ENCODE measurements at places on chromosomes 7 and 10.

DNA sequence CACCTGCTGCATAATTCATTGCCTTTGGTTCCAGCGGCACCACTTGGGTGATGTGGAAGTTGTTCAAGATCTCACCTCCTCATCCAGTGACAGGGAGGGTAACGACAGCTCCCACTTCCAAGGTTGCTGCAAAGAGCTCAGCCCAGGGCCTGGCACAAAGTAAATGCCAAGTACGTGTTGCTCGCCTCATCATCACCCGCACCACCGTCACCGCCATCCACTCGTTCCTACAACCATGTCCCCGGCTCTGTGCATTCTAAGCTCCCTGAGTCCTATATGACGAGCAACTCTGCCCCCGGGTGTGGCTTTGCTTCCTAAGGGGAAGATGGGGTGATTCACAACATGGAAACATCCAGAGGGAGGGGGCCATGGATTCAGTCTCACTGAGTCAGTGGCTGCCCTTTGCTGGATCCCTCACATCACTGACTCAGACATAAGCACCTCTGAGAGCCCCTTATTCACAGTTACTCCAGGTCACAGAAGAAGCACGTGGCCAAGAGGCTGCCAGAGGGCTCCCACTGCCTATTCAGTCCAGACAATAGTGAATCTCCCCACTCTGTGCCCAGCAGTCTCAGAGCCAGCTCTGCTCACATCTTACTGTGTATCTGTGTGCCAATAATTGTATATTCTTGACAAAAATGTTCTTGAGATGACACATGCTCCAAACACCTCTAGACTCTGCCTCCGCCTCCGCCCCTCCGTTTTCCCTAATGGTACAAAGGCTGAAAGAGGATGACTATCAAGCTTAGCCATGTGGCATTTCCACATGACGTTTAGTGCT, 159.1 kb downstream of the GFRA1 start:
- DNase-seq: no peak

DNA sequence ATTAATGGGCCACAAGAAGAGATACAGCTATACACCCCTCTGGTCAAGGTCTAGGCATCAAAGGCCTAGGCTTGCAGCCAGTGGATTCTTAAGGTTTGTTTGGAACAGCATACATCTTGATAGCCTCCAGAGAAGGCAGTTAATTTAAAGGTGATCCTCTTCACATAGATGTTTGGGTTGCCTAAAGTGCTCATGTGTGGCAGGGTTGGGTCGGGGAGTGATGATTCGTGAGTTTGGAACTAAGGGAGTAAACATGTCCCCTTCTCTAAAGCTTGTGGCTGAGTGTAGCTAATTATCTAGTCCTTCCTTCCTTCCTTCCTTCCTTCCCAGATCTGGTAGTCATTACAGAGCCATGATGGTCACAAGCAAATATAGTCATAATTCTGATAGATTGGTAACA, 12.4 kb downstream of the PCLO start:
- DNase-seq: no peak

GRCh38 chr10:66586897-66587679, 338.7 kb upstream of the LRRTM3 start:
- no peak for DNase-seq

DNA sequence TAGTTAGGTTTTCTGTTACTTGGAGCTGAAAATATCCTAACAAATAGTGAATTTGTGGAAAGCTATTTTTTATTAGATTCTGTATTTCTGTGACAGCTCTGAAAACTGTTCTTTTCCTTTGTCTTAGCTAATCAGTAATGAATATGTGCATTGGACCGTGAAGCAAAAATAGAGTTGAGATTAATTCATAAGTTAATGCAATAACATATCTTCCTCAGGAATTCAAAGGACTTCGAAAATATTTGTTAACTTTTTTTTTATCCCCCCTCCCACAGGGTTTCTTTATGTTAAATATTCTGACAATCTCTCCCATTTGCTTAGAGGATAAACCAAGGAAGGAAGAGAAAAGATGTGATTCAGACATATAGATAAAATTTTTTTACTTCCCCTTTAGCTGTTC, 101.4 kb downstream of the PODXL start:
- no peak for DNase-seq

- DNase-seq: no peak
These were observed 34.6 kb upstream of the TPST1 start for GRCh38 chr7:66170309-66171231.

- no peak for DNase-seq
These were observed 722 bp downstream of the AGR2 start for GRCh38 chr7:16803881-16804673.

DNA sequence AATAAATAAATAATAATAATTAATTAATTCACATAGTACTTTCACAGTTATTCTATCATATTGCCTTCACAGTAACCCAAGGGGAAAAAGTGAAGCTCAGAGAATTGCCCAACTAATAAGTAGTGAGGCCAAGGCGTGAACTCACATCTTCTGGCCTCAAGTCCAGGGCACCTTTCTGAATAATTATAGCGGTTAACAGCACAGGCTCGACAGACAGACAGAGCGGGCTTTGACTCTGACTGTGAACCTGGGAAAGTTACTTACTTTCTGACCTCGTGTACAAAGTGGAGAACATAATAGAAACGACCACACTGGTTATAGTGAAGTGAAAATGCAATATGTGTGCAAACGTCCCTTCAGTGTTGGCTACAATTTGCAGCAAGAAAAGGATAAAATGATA, 5.7 kb upstream of the SMKR1 start:
- no peak for DNase-seq

- DNase-seq: no peak
These were observed 49.0 kb downstream of the SCIN start for GRCh38 chr7:12619461-12620069.

DNA sequence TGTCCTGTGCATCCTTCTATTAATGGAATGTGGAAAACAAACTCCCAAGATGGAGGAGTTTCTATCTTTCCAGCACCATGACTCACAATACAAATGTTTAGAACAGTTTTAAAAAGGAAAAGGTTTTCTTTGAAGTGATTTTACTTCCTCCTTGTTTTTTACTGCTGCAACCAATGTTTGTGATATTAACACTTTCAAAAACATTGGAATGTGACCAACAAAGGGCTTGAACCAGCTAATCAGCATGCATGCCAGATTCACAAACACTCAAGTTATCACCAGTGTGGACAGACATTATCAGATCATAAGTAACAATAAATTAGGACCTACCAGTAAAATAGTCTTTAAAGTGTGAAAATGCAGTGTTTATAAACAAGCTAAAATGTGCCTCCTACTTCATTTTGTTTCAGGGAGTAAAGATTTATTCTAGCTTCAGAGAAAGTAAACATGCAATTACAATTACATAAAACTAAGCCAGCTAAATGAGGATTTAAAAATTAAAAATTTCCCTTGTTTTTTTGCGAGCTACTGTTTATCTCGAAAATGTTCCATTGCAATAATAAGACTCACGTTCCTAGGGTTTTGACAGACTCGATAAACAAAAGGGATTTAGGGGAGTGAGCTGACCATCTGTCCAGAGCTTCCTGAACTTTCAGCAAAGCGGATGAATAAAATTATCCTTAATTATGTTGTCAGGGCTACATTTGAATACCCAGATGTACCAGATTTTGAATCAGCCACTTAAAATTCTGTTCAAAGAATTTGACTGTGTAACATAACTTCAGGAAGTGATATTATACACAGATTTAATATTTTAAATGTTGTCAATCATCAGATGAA, 29.8 kb downstream of the CPVL start:
- no peak for DNase-seq

- no peak for DNase-seq
These were observed 125.6 kb downstream of the NT5C2 start for GRCh38 chr10:103067484-103067883.

GRCh38 chr7:121360564-121360963, 31.8 kb downstream of the WNT16 start:
- DNase-seq: peak; percentile 24

DNA sequence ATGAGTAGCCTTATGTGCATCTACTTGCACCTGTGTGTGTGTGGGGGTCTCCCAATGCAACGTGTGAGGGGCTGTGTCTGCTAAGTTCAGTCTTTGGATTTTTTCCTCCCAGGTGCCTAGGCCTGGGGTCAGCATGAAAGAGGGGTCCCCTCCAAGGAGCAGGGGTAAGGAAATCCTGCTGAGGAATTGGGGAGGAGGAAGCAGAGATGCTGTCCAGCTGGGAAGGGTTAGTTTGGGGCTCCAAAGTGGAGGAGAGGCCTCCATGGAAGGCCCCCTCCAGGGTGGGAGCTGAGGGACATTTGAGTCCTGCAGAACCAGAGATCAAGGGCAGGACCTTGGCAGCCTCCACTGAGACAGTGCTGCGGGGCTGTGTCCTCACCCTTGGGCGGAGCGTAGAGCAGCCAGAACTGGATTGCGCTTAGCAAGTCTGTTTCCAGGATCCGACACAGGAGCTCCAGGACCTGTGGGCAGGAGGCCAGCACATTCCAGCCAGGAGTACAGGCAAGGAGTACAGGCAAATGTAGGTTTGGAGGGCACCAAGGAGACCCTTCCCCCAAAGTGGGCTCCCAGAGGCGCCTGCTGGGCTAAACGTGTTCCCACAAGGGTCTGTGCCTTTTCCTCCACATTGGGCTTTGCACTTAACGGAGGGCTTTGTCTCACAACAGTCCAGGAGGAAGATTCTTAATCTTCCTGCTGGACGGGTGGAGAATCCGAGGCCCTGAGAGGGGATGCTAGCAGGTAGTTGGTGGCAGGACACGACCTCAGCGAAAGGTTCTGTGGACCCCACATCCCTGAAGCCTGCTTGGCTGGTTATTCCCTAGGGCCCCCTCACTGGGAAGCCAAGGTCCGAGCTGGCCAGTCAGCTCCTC, 10.1 kb downstream of the TBATA start:
- DNase-seq: no peak

DNA sequence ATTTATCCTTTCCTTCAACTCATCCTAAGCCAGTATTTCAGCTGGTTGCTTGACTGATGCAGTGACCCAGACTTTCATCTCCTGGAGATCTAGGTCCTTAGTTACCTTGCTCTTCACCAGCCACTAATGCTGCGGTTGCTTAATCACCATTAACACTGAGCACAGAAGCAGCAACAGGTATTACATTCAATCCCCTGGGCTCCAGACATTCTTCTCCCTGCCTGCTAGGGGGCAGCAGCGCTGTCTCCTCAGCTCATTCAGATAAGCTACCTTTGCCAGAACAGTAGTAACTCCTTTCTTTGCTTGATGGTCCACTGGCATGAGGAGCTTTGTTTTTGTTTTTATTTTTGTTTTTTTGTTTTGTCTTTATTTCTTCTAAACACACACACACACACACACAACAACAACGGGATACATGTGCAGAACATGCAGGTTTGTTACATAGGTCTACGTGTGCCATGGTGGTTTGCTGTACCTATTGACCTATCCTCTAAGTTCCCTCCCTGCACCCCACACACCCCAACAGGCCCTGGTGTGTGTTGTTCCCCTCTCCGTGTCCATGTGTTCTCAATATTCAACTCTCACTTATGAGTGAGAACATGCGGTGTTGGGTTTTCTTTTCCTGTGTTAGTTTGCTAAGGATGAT, 1043.2 kb upstream of the C7orf33 start:
- DNase-seq: no peak

DNA sequence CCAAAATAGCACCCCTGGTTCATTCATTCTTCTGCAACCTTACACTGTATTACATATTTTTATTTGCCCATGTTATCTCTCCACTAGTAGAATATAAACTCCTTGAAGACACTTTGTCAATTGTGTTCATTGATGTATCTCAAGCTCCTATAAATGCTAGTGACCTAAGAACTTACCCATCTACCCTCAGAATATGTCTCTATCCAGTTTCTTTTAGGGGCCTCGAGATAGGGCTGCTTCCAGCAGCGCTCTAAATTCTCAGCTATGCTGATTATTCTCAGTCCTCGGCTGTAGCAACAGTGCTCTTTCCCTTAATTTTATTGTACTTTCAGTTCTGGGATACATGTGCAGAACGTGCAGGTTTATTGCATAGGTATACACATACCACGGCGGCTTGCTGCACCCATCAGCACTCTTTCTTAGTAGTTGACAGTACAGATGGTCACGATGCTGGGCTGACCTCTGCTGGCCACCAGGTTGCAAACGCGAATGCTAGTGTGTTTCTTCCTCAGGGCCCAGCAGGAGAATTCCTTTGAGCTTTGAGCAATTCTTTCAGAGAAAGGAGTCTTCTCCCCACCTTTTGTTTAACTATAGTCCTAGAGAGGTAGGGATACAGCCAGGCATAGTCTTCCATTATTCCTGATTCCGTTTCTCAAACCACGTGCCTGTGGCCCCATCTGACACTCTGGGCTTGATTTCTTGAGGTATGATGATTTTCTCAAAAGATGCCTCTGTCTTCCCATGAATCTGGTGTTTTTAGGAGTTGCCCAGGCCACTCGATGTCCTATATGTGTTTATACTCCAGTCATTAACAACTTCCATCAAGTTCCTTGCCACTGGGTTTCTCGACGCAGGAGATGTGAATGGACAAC, 49.1 kb upstream of the CDC14C start:
- DNase-seq: no peak

DNA sequence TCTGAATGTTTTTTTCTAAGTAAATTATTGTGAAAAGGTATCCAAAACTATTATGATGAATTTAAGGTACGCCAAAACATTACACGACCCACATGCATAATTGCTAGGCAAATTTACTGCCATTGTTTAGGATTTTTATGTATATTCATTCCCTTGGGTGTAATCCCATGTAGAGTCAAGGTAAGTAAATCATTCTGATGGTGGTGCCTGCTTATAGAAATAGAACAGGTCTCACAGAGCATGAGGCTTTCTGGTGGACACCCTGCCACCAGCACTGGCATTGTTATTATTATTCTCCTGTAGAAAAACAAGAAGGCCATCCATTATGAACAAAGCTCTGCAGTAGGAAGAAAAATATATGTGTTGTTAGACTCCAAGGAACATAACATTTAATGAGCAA, 111.7 kb upstream of the ZNF804B start:
- no peak for DNase-seq

DNA sequence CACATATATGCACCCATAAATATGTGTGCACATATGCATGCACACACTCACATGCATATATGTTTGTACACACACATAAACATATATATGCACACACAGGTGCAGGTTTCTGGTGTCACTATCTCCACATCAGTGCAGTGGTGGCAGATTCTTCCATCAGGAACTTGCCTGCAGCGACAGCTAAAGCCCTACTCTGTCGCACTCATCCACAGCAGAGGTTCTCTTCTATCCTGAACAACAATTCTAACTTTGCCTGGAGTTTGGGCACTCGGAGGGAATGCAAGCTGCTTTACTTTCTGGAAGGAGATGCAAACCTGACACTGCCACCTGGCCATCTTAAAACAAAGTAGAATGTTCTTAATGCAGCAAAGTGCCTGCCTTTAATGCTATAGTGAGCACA, 745.8 kb downstream of the GRID1 start:
- no peak for DNase-seq

- DNase-seq: no peak
These were observed 820 bp upstream of the NRG3 start for GRCh38 chr10:81873932-81874816.

DNA sequence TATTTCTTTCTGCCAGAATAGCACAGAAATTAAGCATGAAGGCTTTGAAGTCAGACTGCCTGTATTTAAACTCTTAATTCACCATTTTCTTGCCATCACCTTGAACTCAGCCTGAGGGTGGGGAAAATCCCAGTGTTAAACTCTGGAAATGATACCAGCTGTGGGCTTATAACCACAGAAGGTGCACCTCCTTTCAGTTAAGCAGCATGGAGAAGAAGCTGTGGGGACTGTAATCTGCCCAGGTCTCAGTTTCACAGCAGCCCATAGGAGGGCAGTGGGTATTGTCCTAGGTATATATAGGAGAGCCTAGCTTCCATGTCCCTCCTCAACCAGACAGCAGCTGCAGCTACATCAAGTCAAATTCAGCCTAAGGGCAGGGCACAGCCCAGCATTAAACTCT, 241.6 kb downstream of the HPSE2 start:
- DNase-seq: no peak

GRCh38 chr7:28703037-28703765, 254.9 kb downstream of the TRIL start:
- DNase-seq: no peak

Data from CD4-positive, alpha-beta T cell treated with Interleukin-4 for 1 hour (primary cell).